SK-N-SH (cell line): ENCODE measurements at places on chromosomes 6 and 20. TPM values are rescaled to one million over a fixed set of nuclear protein-coding genes. Genes with fewer than 3 reads are reported as not detected.
A peak's percentile ranks its signal among the peaks of the same experiment; 100 is the strongest.

GRCh38 chr6:135438907-135439535, 58.5 kb downstream of the AHI1 start:
- peak; percentile 2 for DNase-seq

GRCh38 chr20:37380864-37381579, 35.1 kb downstream of the SRC start:
- DNase-seq = peak; percentile 7

- no peak for DNase-seq
Observed at GRCh38 chr6:77178821-77179220, 284.5 kb downstream of the HTR1B start.

- no peak for DNase-seq
Observed at GRCh38 chr6:110400208-110400607, 15.2 kb downstream of the DDO start.

DNA sequence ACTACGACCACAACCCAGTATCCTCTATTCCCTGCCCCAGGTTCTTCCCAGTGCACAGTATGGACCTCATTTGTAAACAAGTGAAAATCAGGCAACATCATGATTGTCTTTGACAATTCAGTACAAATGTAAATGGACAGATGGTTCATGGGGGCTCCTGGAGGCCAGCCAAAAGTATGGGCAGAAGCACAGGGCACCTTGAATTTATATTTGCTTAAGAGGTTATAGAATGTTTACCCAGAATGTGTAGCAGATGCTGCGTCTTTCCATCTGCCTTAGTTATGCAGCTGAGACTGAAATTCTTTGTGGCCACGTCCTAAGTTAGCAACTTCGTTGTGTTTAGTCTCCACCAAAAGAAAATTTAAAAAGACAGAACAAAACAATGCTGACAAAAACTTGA, 559.6 kb upstream of the NRSN1 start:
- no peak for DNase-seq

DNA sequence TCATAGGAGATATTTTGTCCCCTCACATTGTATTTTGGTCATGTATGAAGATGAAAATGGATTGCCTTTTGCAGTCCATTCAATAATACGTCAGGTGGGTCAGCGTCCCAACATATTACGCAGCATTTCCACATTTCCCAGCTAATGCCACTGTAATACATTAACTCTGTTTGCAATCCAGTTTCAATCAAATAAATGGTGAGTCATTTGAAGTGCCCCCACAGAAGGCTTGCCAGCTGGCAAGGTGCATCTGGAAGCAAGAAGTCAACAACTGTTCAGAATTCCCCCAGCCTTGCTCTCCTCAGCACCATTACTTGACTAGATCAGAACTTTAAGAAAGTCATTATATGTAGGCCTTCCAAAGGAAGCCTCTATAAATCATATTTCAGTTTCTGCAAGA, 50.4 kb downstream of the PHACTR1 start:
- no peak for DNase-seq

DNA sequence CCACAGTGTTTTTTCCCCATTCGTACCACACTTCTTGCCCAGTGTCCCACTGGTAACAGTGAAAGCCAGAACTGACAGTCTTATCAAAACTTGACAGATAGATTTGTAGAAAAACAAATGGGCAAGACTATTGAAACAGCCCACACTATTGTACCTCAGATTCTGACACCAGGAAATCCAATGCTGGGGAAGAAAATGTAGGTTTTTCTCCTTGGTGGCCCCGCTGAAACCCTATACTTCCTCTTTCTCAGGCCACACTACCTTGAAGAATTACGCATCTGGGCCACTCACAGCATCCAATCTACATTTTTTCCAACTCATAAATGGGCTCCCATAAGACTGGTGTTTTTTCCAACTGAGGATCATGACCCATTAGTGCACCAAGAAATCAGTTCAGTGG, 90.9 kb upstream of the HDDC2 start:
- DNase-seq = no peak

DNA sequence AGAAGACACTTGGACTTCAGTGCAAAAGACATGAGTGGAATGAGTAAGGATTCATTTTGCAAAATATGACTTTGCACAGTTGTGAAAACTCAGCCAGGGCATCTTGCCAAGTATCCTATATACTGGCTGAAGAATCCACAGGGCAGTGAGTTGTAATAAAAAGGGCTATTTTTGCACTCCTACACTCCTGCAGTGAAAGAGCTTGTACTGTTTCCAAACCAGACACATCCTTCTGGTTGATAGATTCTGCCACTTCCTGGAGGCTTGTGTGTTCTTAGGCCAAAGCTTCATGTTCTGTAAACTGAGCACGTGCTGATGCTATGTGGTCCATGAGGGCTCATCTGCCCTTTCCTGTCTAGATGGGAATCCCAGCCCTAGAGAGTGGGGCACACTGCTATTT, 34.9 kb downstream of the GMPR start:
- no peak for DNase-seq

GRCh38 chr6:81128671-81129070, 623.8 kb downstream of the TENT5A start:
- DNase-seq = no peak

- DNase-seq = no peak
Observed at GRCh38 chr6:73200247-73200646, 25.0 kb downstream of the KHDC1L start.

- peak; percentile 51 for DNase-seq
Observed at GRCh38 chr6:163405412-163406309, 8.9 kb upstream of the QKI start.

- no peak for DNase-seq
Observed at GRCh38 chr6:131784561-131784960, 23.3 kb upstream of the ENPP1 start.

- DNase-seq = peak; percentile 44
Observed at GRCh38 chr6:87702589-87702945, 534 bp upstream of the AKIRIN2 start.

DNA sequence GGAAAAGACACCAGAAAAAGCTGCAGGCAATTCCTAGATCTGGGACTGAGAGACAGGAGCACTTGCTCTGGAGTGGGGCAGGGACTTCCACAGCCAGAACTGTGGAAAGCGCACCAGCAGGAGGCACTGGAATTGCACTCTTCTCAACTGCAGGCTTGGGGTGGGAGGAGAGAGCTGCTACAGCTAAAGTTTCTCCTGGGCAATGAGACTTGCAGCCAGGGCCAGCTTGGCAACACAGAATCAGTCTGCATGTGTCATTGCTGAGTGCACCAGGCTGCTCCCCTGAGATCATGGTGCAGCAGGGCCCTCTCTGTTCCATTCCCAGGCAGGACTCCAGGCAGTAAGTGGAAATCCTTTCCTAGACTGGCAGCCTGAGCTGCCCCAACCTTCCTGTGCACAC, 145.8 kb downstream of the INSM1 start:
- DNase-seq = no peak

DNA sequence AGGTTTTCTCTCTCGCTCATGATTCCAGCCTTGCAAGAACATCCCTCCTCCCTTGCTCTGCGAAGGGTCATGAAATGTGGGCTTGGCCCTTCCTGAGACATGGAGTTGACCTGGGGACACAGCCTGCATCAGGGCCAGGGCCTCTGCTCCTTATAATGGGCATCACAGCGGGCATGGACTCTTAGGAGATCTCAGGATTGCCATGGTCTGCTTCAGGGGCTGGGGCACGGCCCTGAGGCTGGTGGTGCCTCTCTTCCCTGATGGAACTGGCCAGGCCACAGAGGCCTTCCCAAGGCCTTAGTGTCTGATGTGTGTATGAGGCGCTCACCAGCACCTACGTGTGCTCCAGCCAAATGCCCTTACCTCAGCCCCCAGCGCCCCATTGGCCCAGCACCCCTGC, 23.9 kb downstream of the ENTPD6 start:
- no peak for DNase-seq

GRCh38 chr6:57163956-57164355, 8.2 kb upstream of the BAG2 start:
- DNase-seq = no peak

- no peak for DNase-seq
Observed at GRCh38 chr6:53926505-53926904, 131.7 kb downstream of the LRRC1 start.

DNA sequence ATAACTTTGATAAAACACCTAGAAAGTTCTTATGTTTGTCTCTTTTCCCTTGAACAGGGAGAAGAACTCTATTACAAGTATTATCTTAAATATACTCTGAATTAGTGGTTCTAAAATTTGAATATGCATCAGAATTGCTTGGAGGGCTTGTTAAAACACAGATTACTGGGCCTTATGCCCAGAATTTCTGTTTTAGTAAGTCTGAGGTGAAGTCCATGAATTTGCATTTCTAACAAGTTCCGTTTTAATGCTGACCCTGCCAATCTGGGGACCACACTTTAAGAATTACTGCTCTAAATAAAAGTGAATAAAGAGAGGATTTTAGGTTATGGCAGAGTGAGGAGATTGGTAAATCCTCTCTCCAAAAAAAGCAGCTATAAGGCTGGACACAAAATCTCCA, 168.1 kb upstream of the FLRT3 start:
- no peak for DNase-seq

DNA sequence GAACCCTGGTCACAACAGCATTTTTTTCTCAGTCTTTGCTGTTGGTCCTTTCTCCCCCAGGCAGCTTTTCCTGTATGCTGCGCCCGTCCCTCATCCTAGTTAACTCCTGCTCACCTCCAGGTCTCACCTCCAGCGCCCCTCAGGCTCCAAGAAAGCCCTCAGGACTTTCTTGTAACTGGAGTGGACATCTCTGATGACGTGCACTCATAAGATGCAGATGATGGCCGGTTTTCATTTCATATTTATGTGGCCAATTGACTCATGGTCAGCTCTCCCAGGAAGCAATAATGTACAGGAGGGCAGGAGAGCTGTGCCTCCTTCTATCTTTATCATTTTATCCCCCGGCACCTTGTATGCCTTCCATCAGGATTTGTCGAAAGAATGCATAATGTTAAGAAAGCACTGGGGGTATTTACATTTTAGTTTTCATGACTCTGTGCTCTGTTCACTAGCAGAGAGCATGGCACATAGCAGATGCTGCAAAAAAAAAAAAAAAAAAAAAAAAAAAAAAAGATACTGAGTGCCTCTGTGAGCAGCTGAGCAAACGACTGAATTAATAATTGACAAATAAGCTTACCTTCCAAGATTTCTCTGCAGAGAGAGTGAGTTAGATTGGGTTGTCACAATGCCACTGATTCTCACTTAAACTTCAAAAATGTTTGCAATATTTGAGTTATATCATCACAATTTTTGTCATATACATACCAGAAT, 170.2 kb downstream of the DOK5 start:
- no peak for DNase-seq

DNA sequence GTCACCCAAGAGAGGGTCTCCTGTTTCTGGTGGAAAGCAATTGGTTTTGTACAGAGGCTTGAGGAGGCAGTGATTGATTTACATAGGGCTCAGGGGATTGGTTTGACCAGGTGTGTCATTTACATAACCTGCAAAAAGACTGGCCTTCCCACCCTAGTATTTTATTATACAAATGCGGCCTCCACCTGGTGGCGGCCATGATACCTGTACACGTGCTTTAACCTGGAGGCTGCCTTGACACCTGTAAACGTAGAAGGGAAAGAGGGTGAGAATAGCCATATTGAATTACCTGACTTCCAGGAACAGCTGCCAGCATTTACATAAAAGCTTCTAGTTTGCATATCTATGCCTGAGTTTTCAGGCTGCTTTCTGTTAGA, 48.7 kb downstream of the HLA-DPB1 start:
- no peak for DNase-seq

DNA sequence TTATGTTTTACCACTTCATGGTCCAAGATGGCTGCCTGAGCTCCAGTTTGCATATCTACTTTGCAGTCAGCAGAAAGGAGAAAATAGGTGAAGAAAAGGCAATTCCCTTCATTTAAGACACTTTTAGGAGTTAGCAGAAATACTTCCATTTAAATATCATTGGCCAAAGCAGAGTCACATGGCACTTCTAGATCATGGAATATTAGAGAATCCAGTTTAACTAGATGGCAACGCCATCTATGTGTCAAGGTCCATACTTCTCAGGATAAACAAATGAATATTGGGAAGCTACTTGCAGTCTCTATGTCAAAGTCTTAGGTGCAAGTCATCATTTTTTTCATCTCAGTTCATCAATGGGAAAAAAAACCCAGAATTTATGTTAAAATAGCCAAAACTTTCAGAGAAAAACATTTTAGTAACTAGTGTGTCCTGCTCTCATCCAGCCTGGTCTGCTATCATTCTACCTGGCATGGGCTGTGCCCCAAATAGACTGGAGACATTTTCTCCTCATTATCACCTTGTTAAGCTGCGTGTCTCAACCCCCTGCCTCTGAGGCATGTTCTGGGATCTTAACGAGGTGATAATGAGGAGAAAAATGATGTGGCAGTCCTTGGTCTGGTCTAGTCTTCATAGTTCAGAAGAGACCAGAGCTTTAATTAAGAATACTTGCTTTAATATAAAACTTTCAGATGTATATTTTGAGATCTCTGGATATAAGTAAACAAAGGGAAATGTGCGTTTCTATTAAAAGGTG, 227.3 kb downstream of the TBX18 start:
- no peak for DNase-seq

DNA sequence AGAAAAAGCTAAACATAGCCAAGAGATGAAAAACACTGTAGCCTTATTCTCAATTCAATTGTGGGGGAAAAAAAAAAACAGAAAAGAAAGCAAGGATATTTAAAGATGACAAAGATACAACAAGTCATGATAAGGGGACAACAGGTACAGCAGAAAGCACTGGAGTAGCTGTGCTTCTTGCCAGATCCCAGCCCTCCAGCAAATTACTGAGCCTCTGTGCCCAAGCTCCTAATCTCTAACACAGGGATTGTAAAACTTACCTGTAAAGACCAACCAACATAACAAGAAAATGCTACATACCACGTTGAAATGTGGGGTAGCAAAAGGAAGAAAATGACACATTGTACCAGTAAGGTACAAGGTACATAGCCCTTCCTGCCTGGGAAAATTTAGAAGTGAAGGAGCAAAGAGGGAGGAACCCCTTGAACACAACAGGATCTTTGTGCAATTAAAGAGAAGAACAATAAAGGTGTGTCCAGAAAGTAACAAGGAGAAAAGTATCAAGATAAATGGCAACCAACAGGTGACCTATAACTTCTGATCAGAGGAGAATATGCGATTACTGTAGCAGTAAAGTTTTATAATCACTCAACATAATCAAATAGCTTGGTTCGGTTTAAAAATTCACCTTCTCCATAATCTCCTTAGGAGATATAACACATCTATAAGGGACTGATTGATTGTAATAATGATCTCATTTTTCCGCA, 30.6 kb downstream of the PREP start:
- no peak for DNase-seq

GRCh38 chr6:152457949-152458624, 179.1 kb downstream of the SYNE1 start:
- DNase-seq = no peak

The RIN2 gene
- polyA plus RNA-seq = 6.3 and 6.8 TPM in 2 replicates

The PLA2G7 gene
- not detected in 2 replicates for polyA plus RNA-seq

The KCNQ5 gene
- polyA plus RNA-seq = 3.2 and 3.7 TPM in 2 replicates

The SLC22A3 gene
- not detected in 2 replicates for polyA plus RNA-seq

The IBTK gene
- 9.5 and 14.5 TPM in 2 replicates for polyA plus RNA-seq

The MYMX gene
- 0.13 TPM in 1 of 2 replicates, not detected in the other for polyA plus RNA-seq

The TNFRSF6B gene
- polyA plus RNA-seq = 8.2 and 9.4 TPM in 2 replicates

The LRRC73 gene
- polyA plus RNA-seq = 0.73 and 0.89 TPM in 2 replicates

The ADISSP gene
- polyA plus RNA-seq = 59.9 and 73.9 TPM in 2 replicates

The MANEA gene
- 2.8 and 4.0 TPM in 2 replicates for polyA plus RNA-seq

The TSBP1 gene
- not detected in 2 replicates for polyA plus RNA-seq

The RHAG gene
- not detected in 2 replicates for polyA plus RNA-seq

The GTSF1L gene
- polyA plus RNA-seq = not detected in 2 replicates

The ZNF343 gene
- polyA plus RNA-seq = 11.0 and 16.8 TPM in 2 replicates
